OCI-LY7 (cell line): ENCODE measurements at places on chromosomes 16 and 17. TPM values are rescaled to one million over a fixed set of nuclear protein-coding genes. Genes with fewer than 3 reads are reported as not detected.

The CHST4 gene
- total RNA-seq = 0.28 and 0.29 TPM in 2 replicates

- DNase-seq = no peak
Observed at GRCh38 chr16:69324013-69324531, 6.3 kb downstream of the PDF start.

GRCh38 chr17:17729620-17730249, 48.5 kb downstream of the RAI1 start:
- peak; percentile 71 for DNase-seq

GRCh38 chr16:66169817-66170216, 196.7 kb upstream of the CDH5 start:
- DNase-seq = no peak

The CSNK2A2 gene
- 105 and 106 TPM in 2 replicates for total RNA-seq

The KRT33B gene
- total RNA-seq = not detected in 2 replicates

GRCh38 chr17:63973247-63973646, 529 bp upstream of the SCN4A start:
- DNase-seq = no peak

DNA sequence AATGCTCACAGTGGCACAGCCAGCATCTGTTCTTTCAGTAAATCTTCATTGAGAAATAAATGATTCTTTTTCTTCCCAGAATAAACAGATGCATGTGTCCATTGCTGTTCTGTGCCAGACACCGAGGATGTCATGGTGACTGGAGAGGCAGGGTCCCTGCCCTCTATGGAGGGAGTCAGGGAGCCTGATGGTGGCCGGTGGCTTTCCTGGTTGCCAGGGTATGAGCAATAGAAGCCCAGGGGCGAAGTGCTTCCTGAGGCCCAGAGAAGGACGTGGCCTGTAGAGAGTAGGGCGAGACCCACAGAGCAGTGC, 29.9 kb upstream of the NUDT16L1 start:
- no peak for DNase-seq
